Stimulated activated naive CD8-positive, alpha-beta T cell treated with anti-CD3 and anti-CD28 coated beads, Interleukin-15, Interleukin-2, amounts not matched to agents 100 U/mL and 50 U/mL, for 24 hours (primary cell): ENCODE measurements at places on chromosomes 2 and 18.

GRCh38 chr2:25249785-25250184, 81.4 kb upstream of the POMC start:
- DNase-seq, result no peak

- no peak for DNase-seq
Measured at GRCh38 chr2:26952374-26952773, 18.1 kb upstream of the MAPRE3 start.

DNA sequence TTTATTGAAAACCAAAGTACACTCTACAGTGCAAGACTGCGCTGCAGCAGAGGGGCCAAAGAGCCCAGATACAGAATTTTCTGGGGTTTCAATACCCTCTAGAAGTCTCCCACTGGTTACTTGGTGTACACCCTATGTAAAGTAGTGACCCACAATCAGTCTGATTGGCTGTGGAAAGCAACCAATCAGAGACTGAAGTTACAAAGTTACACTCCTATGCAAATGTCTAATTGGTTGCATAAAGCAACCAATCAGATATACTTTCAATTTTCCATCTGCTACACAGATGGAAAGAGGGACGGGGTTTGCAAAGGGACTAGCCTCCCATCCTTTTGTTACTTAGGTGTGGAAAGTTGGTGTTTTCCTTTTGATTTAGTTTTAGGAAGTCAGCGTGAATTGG, 198.9 kb upstream of the SH3BP4 start:
- DNase-seq, result no peak

DNA sequence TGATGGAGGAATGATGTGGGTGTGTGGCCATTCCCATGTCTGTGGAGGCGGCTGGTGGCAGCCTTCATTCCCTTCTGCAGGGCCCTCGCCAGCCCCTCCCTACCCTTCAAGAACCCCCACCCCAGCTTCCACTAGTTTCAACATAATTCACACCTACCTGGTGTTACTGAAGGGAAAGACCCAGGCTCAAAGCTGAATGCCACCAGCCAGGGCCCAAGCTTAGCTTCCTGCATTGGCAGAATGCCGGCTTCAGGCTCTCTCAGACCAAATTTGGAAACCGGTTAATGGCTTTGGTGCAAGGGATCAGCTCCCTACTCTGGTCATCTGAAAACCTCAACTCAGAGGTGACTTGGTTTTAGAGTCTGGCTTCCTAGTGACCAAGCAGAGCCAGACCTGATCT, 16.9 kb downstream of the GAREM2 start:
- no peak for DNase-seq

- DNase-seq, result no peak
Measured at GRCh38 chr2:97849881-97850528, 136.6 kb downstream of the ZAP70 start.
